ENCODE measurements at places on chromosomes 1 and 21.
A peak's percentile ranks its signal among the peaks of the same experiment; 100 is the strongest.

DNA sequence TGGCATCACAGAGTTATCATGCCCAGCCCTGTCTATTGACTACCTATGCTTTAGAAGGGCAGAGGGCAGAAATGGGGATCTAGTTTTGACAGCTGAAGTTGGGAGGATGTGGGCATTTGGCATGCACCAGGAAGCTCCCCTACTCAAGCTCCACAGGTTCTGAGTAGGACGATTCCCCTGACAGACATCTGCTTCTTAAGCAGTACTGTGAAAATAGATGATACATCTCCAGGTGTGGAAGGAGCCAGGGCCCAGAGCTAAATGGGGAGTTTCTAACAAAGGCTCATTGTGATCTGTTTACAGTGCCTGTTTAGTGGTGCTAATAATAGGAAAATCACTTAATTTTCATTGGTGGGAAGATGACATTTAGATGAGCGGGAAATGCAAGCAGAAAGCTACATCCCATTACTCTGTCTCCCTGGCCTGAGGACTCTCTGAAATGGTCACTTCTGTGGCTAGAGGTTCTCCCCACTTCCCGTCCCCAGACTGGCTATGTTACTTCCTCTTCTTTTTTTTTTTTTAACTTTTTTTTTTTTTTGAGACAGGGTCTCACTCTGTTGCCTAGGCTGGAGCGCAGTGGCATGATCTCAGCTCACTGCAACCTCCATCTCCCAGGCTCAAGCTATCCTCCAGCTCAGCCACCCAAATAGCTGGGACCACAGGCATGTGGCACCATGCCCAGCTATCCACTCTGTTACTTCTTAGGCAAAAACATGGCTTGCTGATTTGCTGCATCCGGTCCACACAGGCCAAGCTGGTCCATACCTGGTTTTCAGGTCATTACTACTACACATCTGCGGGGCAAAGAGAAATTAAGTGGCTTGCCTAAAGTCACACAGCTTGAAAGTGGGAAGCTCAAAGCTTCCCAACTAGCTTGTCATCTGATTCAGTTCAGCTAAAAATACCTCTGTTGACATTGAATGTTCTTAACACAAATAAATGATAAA lies 23.2 kb upstream of the CNIH3 start:
- no peak overlapping the region for H3K27ac ChIP-seq
- no peak overlapping the region for H3K4me3 ChIP-seq
- no peaks in the 10 kb centered on the region for H3K36me3 ChIP-seq
- H3K4me1 ChIP-seq: peaks cover 3% of the 10 kb centered on the region
- DNase-seq: no peak

DNA sequence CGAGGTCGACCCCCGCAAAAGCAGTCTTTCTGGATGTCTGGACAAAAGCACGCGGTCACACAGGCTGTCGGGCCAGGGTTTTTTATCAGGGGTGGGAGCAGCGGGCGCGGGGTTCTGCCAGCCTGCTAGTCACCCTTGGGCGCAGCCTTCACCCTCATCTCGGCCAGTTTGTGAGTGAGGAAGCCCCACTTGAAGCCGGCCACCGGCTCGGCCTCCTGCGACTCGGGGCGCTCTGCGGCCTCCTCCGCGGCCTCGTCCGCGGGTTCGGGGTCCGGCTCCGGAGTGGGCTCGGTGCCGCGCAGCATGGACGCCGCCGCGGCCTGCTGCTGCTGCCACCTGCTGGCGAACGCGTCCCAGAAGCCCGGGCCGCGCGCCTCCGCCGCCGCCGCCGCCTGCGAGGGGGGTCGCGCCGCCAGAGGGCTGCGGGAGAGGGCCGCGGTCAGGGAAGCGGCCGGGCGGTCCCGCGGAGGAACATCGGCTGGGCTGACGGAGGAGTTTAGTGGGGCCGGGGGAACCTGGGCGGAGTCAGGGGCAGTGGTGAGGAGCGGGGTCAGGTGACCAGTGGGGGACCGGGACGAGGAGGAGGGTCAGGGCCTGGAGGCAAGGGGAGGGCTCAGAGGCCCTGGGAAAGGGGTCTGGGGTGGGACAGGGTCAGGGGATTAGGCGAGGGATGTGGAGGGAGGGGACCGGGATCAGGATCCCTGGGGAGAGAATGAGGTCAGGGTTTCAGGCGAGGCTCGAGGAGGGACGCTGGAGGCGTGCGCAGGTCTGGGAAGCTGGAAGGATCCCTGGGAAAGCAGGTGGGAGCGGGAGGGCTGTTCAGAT lies 4.5 kb downstream of the C1orf232 start:
- H3K4me1 ChIP-seq: peaks cover 37% of the 10 kb centered on the region
- peak overlapping the region; percentile 60 for H3K4me3 ChIP-seq
- DNase-seq: peak; percentile 59
- peak overlapping the region; percentile 55 for H3K27ac ChIP-seq
- H3K36me3 ChIP-seq: no peaks in the 10 kb centered on the region

DNA sequence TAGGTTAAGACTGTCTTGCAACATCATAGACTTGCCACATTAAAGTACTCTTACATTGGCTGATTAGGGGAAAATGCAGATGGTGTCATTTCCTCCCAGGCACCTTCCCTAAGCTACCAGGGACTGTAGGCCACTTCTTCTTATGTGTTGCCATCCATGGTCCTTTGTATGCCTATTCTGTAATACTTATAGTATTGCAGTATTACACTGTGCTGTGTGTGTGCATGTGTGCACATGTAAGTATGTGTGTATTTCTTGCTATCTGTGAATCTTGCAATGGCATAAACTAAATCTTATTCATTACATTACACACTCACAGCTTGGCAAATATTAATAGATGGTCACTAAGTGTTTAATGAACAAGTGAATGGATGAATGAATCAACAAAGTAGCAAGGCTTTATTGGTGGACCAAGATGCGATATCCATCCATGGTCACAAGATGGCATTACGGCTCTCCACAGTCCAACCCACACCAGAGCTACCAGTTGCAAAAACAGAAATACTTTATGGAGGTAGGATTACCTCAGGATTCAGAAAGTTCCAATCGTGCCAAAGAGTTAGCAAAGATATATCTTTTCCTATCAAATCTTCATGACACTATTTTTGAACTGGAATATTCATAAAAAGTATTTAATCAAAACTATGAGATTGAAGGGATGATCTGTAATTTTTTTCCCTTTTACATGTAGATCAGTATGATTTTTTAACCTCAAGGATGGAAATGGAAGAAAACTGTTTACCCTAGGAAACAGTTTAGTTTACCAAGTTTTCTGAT lies 160.2 kb downstream of the DENND1B start:
- no peaks in the 10 kb centered on the region for H3K27me3 ChIP-seq
- H3K4me1 ChIP-seq: no peaks in the 10 kb centered on the region
- no peak overlapping the region for H3K27ac ChIP-seq
- peak; percentile 33 for DNase-seq
- H3K4me3 ChIP-seq: no peak overlapping the region
- H3K36me3 ChIP-seq: peaks cover 2% of the 10 kb centered on the region

GRCh38 chr1:156025876-156026275 lies 5.1 kb upstream of the SSR2 start:
- peak; percentile 57 for DNase-seq
- no peak overlapping the region for H3K4me3 ChIP-seq
- no peak overlapping the region for H3K27ac ChIP-seq
- H3K4me1 ChIP-seq: peaks cover 10% of the 10 kb centered on the region
- H3K27me3 ChIP-seq: peaks cover 19% of the 10 kb centered on the region
- H3K36me3 ChIP-seq: no peaks in the 10 kb centered on the region

GRCh38 chr1:234326497-234327366 lies 46.5 kb upstream of the COA6 start:
- peaks cover 29% of the 10 kb centered on the region for H3K4me1 ChIP-seq
- peak overlapping the region; percentile 58 for H3K27ac ChIP-seq
- DNase-seq: peak; percentile 78
- peaks cover 12% of the 10 kb centered on the region for H3K36me3 ChIP-seq

- H3K27me3 ChIP-seq: no peaks in the 10 kb centered on the region
- H3K27ac ChIP-seq: no peak overlapping the region
- peaks cover 36% of the 10 kb centered on the region for H3K36me3 ChIP-seq
- H3K4me1 ChIP-seq: peaks cover 2% of the 10 kb centered on the region
Measured at GRCh38 chr1:100215101-100215500, 34.5 kb downstream of the DBT start.

DNA sequence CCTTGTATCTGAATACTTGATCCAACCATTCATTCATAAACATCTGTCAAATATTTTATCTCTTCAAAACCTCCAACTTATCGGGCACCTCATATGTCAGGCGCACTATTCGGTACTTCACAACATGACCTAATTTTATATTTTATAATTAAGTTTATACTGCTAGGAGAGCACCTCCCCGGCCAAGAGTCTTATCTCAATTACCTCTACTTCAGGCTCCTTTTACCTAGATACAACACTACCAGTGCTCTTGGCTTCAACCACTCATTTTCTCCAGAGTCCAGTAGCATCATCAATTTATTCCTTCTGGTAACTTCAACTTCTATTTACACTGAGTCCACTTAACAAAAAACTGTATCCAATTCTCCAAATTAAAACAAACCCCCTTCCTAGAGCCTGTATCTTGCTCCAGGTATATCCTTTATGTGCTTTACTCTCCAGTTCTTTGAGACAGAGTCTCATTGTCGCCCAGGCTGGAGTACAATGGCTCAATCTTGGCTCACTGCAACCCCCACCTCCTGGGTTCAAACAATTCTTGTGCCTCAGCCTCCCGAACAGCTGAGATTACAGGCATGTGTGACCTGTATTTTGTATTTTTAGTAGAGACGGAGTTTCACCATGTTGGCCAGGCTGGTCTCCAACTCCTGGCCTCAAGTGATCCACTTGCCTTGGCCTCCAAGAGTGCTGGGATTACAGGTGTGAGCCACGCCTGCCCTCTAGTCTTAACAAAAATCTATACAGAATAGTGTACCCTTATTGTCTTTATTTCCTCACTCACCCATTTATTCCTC lies 18.8 kb downstream of the GPBP1L1 start:
- no peaks in the 10 kb centered on the region for H3K27me3 ChIP-seq
- peaks cover 12% of the 10 kb centered on the region for H3K4me1 ChIP-seq

GRCh38 chr21:26539566-26539965 lies 33.5 kb downstream of the CYYR1 start:
- H3K4me1 ChIP-seq: no peaks in the 10 kb centered on the region
- no peak for DNase-seq
- no peaks in the 10 kb centered on the region for H3K27me3 ChIP-seq
- no peaks in the 10 kb centered on the region for H3K36me3 ChIP-seq

DNA sequence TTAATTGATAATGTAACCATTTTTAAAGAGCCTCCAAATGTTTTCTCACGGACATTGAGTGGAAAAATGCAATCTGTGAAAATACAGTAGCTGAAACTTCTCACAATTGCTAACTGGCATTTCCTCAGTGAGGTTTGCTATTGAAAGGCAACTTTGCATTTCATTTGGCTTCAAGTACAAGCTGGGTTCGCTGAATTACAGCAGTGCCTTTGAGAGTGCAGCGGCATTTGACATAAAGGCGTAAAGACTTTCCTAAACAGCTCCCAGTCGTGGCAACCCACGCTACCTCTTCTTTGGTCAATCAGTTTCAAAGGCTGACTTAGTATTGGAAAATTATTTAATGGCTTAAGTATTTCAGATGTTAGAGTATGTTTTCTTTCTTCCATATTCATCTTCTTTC lies 39.3 kb upstream of the ZBTB18 start:
- H3K4me1 ChIP-seq: no peaks in the 10 kb centered on the region
- peaks cover 8% of the 10 kb centered on the region for H3K27me3 ChIP-seq
- no peak overlapping the region for H3K4me3 ChIP-seq
- H3K36me3 ChIP-seq: no peaks in the 10 kb centered on the region
- no peak for DNase-seq
- no peak overlapping the region for H3K27ac ChIP-seq

DNA sequence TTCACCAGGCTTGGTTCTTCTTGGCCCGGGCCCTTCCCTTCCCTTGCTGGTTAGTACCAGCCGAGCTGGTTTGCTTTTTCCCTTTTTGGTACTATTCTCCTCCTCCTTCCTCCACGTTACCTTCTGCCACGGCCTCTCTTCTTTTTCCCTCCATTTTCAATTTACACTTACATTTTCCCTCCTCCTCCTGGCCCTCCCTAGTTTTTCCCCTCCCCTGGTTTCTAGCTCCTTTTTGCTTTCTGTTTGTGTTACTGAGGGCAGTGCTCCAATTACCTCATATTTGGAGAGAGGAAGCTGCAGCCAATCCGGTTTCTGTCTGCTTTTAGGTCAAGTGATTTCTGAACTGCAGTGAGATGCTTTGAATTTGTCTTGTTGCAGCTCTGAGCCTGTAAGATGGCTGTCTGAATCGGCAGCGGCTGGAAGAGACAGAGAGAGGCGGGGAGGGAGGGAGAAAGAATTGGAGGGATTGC lies 63.7 kb downstream of the MACF1 start:
- peaks cover 45% of the 10 kb centered on the region for H3K36me3 ChIP-seq
- H3K4me1 ChIP-seq: peaks cover 58% of the 10 kb centered on the region
- peak overlapping the region; percentile 19 for H3K4me3 ChIP-seq

- peaks cover 44% of the 10 kb centered on the region for H3K27me3 ChIP-seq
- no peaks in the 10 kb centered on the region for H3K36me3 ChIP-seq
- DNase-seq: no peak
- peaks cover 11% of the 10 kb centered on the region for H3K4me1 ChIP-seq
Measured at GRCh38 chr1:110588991-110589390, 17.2 kb downstream of the KCNA2 start.

- no peak overlapping the region for H3K27ac ChIP-seq
- no peak for DNase-seq
- H3K36me3 ChIP-seq: no peaks in the 10 kb centered on the region
Measured at GRCh38 chr1:199135901-199136300, 497.1 kb downstream of the PTPRC start.

DNA sequence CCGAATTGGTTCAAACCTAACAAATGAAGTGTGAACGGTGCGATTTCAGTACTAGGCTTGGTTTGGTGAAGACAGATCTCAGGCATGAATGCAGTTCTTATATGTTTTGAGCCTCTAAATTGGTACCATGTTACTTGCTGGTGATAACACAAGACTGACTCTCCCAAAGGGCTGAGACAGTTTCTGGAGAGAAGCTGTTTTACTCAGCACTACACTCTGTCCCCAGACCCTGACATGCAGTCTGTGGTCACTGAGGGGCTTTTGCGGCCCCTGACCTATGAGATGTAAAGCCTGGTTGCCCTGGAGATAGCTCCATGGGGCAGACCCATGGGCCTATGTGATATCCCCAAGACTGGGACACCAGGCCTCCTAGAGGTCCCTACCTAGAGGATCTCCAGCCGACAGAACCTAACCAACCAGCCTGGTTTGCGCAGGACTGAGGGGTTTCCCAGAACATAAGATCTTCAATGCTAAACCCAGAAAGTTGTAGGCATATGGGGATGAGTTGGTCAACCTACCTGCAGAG lies 19.4 kb upstream of the FOXE3 start:
- H3K4me3 ChIP-seq: no peak overlapping the region
- H3K27ac ChIP-seq: no peak overlapping the region
- no peaks in the 10 kb centered on the region for H3K4me1 ChIP-seq
- H3K36me3 ChIP-seq: no peaks in the 10 kb centered on the region
- DNase-seq: no peak

- no peak for DNase-seq
- no peak overlapping the region for H3K4me3 ChIP-seq
- no peaks in the 10 kb centered on the region for H3K36me3 ChIP-seq
- H3K27me3 ChIP-seq: no peaks in the 10 kb centered on the region
Measured at GRCh38 chr1:118396829-118397495, 211.9 kb upstream of the SPAG17 start.

- no peak for DNase-seq
- H3K27ac ChIP-seq: no peak overlapping the region
- H3K4me3 ChIP-seq: no peak overlapping the region
- H3K36me3 ChIP-seq: no peaks in the 10 kb centered on the region
- H3K4me1 ChIP-seq: no peaks in the 10 kb centered on the region
- H3K27me3 ChIP-seq: no peaks in the 10 kb centered on the region
Measured at GRCh38 chr21:16280686-16281091, 550.9 kb downstream of the USP25 start.
